Non-pigmented ciliary epithelial cell (primary cell): ENCODE measurements at places on chromosomes 5 and 9.

DNA sequence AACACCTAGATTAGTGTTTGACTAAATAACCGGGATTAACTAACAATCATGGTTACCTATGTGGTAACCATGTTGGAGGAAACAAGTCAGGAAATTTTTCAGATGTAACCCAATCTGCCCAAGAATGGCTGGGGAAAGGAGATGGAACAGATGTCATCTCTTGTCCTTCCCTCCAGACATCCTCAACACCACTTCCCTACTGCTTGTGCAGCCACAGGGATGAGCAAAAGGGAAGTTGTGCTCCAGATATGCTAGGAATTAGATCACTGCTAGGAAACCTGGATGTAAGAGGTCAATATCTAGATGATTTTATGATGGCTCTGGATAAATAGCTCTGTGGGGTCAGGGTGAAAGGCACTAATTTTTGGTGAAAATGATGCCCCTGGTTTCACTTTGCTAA is 61.3 kb upstream of the ELL2 start:
- DNase-seq: no peak

GRCh38 chr5:108093186-108093585 is 288.7 kb downstream of the FBXL17 start:
- DNase-seq: no peak

DNA sequence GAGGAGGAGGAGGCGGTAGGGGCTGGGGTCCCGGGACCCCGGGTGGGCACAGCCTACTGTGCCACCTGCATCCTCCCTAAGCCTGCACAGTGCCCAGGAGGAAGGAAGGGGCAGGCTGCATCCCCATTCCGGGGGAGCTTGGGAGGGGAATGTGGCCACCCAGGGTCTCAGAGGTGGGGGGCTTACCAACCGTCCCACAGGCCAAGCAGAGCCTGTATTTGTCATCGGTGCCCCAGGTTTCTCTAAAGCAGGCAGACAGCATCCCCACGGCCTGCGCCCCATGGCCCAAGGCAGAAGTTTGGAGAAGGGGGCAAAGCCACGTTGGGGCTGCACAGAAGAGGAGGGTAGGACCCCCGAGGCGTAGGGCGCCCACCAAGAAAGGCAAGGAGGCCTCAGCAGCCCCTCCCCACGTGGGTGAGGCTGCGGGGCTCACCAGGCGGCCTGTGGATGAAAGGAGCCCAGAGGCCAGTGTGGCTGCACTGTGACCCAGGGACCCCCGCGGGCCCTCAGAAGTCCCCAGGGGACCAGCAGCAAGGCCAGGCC is 507 bp upstream of the GPSM1 start:
- no peak for DNase-seq

DNA sequence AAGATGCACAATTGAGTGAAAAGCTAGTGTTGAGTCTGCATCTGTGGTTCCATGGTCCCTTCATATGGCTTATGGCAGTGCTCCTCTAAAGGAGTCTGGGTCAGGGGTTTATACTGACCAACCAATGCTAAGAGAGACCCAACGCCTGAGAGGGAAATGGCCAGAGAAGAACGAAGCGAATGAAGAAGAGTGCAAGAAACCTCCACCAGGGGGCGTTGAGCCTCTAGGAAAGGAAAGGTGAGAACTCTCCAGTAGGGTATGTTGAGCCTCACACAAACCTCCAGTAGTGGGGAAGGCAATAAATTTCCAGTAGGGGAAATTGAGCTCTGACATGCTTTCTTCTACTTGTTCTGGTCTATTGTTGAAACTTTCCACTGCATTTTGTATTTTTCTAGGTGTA is 470.6 kb downstream of the PRDM9 start:
- no peak for DNase-seq

GRCh38 chr5:124677374-124678351 is 68.8 kb downstream of the ZNF608 start:
- no peak for DNase-seq

DNA sequence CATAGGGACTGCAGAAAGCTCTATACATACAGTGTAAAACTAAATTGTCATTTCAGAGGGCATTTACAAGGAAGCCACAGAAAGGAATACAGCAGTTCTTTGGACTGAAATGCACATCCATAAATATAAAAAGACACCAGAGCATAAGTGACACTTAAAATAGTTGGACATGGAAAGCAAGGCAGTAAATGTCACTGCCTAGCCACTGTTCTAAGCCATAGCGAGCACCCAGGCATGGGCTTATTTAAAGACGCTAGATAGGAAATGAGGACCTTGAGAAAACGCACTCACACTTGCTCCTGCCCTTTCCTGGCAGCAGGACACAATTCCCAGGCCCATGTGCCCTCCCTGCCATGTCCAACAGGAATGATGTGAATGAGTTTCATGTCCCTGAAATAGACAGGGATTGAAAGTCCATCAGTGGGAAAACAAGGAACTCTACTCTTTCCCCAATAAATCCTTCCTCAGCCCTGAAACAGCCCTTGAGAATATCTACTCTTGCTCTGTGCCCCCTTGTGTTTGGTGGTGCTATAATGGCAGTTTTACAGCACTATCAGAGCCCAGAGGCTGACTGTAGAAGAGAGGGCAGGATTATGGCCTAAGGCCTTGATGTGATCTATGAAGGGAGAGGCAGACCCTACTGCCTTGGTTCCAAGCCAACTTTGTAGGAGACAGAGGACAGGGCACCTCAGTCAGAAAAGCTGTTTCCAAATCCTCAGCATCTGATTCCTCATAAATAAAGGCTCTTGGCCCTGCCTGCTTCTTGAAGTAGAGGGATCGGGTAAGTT is 182.9 kb downstream of the SAXO1 start:
- DNase-seq: no peak

GRCh38 chr9:89969156-89969675 is 364.4 kb downstream of the GADD45G start:
- no peak for DNase-seq
